ENCODE measurements at places on chromosomes 13 and 19.

DNA sequence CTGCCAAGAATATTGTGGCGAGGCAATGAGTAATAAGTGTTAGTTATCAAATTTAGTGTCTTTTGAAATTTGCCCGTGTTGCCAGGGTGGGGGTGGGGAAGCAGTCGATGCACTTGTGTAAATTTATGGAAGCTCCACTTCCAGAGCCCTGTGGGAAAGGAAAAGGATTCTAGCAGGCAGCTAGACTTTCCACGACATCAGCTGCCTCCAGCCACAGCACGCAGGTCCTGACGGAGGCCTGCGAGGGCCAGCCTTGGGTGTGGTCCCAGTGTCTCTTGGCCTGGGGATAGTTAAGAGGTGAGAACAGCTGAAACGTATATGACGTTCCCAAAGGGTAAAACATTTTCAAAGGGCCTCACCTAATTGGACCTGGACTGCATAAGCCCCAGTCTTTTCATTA lies 433.0 kb downstream of the TSHZ3 start:
- DNase-seq, result no peak

GRCh38 chr13:103101901-103102300 lies 35.7 kb upstream of the SLC10A2 start:
- no peak for DNase-seq

DNA sequence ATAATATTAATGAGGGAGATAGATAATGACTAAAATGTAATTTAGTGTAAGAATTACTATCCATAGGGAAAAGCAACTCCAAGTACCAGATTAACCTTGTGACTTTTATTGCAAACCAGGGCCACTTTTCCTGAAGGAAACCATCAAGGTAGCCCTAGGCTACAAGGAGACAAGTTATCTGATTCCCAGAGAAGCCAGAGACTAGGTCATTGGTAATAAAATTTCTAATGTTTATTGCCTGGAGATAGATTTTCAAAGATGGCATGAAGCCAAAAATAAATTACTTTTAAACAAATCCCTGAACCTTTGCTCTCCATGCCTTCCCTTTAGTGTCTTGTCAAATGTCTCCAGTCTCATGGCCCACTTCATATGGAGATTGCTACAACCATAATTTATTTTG lies 610.1 kb upstream of the SLC10A2 start:
- no peak for DNase-seq

- no peak for DNase-seq
Observed at GRCh38 chr13:48214519-48215121, 18.4 kb upstream of the ITM2B start.

GRCh38 chr13:75657111-75657510 lies 21.0 kb downstream of the LMO7 start:
- no peak for DNase-seq

DNA sequence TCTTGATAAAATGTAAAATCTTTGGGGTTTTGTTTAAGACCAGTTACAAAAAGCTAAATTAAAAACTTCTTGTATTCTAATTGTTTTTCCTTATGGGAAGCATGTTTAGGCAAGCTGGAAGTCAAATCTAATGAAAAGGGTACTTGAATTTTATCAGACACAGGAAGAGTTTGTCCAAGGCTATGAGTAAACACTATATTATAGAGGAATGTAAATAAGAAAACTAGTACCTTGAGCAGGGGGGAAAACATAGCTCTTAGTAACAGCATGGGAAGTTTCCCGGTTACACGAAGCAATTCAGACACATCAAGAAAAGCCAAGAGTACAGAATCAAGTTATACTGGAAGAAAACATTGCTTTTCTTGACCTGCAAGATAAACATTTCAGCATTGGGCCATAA lies 19.8 kb upstream of the ZNF780A start:
- no peak for DNase-seq

GRCh38 chr19:44746946-44747738 lies 1.4 kb upstream of the BCL3 start:
- DNase-seq, result peak; percentile 40

DNA sequence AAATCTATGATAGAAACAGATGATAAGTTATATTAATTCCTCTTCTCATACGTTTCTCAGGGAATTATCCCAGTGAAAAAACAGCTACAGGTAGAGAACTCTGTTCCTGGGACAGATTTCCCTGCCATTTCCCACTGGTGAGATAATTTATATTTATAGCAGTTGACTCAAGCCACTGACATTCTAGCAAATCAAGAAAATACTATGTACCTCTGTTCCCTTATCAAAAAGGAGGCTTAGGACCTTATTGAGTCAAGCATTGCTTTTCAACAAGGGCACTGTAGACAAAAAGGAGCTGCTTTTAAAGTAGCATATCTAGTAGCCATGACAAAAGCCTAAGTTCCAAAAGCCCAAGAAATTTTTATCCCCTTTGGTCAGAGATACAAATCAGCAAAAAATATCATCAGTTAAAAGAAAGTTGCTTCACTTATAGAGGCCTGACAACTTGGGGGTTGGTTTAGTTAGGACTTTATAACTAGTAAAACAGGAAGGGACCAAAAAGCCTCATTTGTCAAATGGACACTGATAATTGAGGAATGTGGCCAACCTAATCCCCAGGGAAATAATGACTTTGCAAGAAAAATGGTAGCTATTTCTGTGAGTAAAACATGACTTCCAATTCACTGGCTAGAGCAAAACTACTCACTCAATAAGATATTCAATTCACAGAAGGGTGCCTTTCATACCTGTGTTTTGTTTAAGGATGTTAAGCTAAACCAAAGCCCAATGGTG lies 652.5 kb downstream of the SLITRK1 start:
- DNase-seq, result no peak

Measured in C1 segment of cervical spinal cord (tissue), 14 donors.